ENCODE measurements at places on chromosomes 5 and 9.

DNA sequence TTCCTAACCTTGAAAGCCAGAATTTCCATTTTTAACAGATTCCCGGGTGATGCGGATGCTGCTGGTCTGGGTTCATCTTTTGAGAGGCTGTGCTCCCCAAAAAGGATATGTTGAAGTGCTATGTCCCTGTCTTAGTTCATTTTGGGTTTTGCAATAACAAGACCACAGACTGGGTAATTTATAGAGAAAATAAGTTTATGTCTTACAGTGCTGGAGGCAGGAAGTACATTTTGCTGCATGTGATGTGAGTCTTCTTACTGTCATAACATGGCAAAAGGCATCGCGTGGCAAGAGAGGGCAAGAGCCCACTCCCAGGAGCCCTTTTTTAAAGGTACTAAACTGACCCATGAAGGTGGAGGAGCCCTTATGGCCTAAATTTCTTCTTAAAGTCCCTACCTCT lies 114.1 kb downstream of the DAPK1 start:
- DNase-seq: no peak

- peak; percentile 98 for DNase-seq
Observed at GRCh38 chr5:51383131-51384121, at the start of gene ISL1. Gene ISL1 (plus strand): TSS chr5:51383448. CDS start chr5:51383672, 224 bp downstream.

- no peak for DNase-seq
Observed at GRCh38 chr9:948497-948896, 28.0 kb upstream of the DMRT3 start.

DNA sequence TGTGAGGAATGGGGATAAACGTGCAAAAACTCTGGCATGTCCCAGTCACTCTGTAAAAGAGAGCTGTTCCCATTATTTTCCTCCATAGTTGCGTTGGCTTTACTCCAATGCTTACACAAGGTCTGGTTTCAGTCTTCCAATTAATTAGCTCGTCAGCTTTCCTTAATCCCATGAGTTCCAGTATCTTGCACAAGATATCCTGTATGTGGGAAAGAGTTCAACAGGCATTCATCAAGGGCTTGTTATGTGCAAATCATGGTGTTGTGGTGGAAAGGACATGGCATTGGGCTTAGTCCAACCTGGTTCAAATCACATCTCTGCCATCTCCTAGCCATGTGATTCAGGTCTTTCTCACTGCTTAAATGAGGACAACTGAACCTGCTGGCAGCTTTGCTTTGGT lies 77.5 kb upstream of the PANK3 start:
- peak; percentile 30 for DNase-seq

GRCh38 chr5:174101195-174101730 lies 55.8 kb downstream of the NSG2 start:
- DNase-seq: no peak

GRCh38 chr5:43367909-43368669 lies 44.1 kb downstream of the CCL28 start:
- DNase-seq: no peak

- DNase-seq: no peak
Observed at GRCh38 chr5:142167458-142167857, 58.9 kb downstream of the NDFIP1 start.

- DNase-seq: no peak
Observed at GRCh38 chr5:75668445-75668844, 48.8 kb downstream of the POC5 start.

GRCh38 chr9:14719231-14719923 lies 3.2 kb downstream of the CER1 start:
- DNase-seq: no peak

DNA sequence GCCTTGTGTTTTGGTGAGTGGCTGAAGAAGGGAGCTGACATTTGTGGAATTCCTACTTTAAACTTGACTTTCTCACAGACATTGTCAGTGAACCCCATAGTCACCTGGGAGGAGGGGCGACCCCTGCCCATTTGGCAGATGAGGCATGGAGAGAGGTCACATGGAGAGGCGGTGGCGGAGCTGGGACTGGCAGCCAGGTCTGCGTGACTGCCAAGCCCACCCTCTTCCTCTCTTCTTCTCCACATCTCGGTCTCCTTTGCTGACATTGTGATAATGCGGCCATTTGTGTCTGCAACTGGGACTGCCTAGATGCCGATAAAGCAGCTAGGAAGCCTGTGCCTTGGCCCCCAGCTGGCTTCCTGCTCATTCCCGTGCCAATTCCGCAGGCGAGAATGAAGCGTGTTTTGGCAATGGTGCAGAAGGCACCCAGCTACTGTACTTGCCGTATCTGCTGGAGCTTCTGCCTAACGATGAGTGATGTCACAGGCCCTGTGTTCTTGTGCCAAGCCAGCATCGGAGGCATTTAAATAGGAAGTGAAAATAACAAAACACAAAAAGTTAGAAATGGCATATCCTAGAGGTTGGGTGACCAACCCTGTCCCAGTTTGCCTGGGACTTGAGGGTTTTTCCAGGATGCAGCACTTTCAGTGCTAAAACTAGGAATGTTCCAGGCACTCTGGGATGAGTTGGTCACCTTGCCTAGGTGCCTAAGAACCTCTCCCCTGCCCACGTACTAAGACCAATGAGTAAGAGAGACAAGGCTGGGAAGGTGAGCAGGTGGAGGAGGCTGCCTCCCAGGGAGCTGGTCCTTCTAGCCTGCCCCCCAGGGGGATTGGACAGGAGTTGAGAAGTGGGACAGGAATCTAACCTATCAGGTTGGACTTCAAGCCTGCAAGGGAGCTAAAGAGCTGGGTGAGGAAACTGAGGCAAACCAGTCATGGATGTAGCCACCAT lies 23.6 kb downstream of the OLFML2A start:
- DNase-seq: no peak

GRCh38 chr9:78001946-78002731 lies 29.5 kb downstream of the GNAQ start:
- peak; percentile 66 for DNase-seq

- DNase-seq: peak; percentile 37
Observed at GRCh38 chr9:129237164-129237611, 59.1 kb upstream of the IER5L start.

- DNase-seq: no peak
Observed at GRCh38 chr5:129945774-129946270, 41.6 kb downstream of the CHSY3 start.

- DNase-seq: no peak
Observed at GRCh38 chr5:178673801-178674295, 47.0 kb upstream of the CLK4 start.

DNA sequence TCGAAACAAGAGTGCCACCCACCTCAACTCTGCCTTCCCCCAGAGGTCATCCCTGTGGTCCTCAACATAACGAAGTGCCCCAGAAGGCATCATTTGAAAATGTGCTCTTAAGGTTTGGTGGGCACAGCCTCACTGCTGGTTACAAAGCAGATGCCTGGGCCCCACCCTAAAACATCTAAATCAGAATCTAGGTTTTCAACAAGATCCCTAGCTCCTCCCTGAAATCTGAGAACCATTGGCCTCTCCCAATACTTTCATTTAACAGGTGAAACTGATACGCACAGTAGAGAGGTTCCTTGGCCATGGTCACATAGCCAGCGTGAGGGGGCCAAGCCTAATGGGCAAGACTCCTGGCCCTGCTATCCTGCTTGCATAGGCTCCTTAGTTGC lies 376.2 kb upstream of the CLINT1 start:
- no peak for DNase-seq

GRCh38 chr5:180860273-180860886 lies 696 bp downstream of the ZFP62 start:
- peak; percentile 50 for DNase-seq

DNA sequence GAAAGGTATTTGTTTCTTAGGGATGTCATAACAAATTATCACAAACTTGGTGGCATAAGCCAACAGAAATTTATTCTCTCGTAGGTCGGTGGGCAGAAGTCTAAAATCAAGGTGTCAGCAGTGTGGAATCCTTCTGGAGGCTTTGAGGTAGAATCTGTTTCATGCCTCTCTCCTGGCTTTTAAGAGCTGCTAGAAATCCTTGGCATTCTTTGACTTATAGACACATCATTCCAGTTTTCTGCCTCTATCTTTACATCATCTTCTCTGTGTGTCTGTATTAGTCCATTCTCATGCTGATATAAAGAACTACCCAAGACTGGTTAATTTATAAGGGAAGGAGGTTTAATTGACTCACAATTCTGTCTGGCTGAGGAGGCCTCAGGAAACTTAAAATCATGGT lies 488.1 kb upstream of the PAPPA start:
- DNase-seq: no peak

GRCh38 chr5:127595484-127596368 lies 53.2 kb upstream of the CTXN3 start:
- DNase-seq: no peak

- DNase-seq: no peak
Observed at GRCh38 chr9:89781838-89782540, 177.2 kb downstream of the GADD45G start.

DNA sequence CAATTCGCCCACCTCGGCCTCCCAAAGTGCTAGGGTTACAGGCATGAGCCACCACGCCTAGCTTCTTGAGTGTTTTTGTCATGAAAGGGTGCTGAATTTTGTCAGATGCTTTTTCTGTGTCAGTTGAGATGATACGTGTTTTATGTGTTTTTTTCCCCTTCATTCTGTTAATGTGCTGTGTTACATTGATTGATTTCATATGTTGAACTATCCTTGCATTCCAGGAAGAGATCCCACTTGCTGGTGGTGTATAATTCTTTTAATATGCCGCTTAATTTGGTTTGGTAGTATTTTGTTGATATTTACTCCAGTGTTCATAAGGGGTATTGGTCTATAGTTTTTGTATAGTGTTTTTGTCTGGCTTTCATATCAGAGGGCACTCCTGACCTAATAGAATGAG lies 13.6 kb downstream of the ZBTB43 start:
- no peak for DNase-seq

DNA sequence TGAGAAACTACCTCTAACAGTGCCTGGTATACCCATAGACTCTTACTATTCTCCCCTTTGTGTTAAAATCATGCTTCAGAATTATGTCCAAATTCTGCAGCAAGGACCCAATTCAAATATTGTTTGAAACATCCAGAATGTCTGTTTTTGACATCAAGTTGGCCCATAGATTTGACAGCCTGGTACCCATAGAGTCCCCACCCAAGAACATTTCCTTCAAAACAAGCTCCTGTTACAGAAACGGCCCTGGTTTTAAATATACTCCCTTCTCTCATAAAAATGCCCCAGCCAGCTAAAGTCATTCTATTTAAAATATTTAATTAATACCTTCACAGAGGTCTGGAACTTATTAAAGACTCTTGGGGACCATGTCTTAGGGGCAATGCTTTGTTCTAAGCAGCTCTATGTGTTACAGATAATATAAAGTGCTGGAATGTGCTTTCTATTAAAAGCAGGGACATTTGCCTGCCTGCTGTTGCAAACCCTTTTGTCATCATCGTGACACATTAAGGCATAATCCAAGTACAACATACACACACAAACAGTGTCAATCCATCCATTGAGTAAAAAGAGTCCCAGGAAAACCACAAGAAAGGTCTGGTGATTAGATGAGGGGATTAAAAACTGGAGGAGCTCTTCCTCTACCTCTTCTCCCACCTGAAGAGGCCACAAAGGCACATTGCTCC lies 321.7 kb downstream of the MLLT3 start:
- DNase-seq: no peak

DNA sequence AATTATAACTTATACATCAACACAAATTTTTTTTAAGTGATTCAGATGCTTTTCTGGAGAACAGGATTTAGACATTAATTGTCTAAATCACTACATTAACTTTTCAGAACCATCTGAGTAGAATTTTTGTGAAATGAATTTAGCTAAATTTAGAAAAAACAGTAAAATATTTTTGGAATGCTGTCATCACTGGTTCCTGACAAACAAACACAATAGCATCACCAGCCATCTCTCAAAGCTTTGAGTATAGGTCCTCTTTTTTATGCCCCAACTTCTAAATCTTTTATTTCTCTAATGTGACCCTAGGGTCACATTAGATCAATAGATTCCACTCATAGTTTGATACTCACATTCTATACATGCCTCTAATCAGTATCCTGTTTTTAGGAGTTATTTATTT lies 104.6 kb downstream of the PRR16 start:
- peak; percentile 55 for DNase-seq
